ENCODE measurements at places on chromosomes 3 and 15.

DNA sequence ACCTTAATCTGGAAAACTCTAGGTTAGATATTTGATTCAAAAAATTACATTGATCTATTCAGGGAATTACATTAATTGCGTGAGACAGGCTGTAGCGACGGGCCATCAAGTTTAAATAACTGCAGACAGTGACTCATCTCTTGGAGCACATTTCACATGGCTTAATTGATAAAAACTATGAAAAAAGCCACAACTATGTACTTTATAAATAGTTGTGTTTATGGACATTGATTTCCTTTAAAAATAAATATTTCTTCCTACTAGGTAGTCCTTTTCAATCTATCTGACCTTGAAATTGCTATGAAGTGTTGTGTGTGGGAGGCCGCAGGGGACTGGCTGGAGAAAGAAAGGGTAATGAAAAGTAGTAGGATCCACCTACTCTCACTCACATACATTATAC, 157.8 kb downstream of the IL1RAP start:
- DNase-seq, result no peak

DNA sequence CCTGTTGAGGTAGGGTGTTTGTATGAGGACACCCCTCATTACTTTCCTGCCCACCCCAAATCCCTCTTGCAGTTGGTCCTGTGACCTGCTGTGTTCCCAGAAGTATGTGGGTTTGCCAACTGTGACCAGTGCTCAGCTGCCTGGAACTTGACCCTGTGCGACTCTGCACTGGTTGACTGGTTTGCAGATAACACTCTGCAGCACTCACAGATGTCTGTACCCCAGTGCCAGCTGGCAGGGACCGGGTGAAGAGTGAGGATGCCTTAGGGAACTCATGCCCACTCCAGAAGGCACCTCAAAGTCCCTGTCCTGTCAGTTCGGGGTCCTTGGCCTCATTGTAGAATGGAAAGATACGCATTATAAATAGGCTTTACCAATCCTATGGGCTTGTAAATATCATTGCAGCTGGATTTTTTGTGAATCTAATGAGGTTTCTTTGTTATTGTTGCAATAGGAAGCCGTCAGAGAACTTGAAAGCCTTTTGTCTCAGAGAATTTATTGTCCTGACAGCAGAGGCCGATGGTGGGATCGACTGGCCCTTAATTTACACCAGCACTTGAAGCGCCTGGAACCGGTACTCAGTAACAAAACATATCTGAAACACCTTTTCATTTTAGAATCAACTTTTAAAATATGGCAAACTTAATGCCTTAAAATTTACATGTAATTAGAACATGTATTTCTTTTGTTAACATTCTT, 18.2 kb downstream of the FAN1 start:
- no peak for DNase-seq

DNA sequence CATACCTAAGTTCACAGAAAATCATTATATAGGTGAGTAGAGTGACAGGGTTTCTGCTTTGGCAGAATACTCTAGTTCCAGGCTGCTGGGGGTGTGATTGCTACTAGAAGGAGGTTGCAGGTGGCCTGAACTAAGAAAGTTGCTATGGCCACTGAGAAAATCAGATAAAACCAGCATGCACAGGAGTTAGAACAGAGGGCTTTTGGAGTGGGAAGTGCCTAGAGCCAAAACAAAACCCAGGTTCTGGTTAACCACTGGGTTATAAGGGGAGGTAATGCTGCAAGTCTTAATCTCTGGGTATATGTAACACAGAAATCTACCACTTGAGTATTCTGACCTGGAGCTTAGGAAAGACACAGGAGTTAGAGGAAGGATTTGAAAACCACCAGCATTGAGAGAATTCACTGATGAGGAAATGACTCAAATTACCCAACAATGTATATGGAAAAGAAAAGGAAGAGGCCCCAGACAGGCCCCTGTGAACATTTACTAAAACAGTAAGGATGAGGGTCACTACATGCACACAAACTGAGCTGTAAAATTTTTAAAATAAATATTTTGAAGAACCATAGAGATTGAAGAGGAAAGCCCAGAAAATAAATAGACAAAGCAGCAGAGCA, 60.0 kb downstream of the PLOD2 start:
- no peak for DNase-seq

- DNase-seq, result peak; percentile 9
These were observed 31.1 kb upstream of the HHATL start for GRCh38 chr3:42733501-42734262.

Measured in NCI-H187 treated with DMSO at 0.1 percent for 48 hours (cell line).